ENCODE measurements at places on chromosomes 12 and 14.

- DNase-seq = peak; percentile 31
Measured at GRCh38 chr14:63276492-63277342, 42.0 kb downstream of the GPHB5 start.

DNA sequence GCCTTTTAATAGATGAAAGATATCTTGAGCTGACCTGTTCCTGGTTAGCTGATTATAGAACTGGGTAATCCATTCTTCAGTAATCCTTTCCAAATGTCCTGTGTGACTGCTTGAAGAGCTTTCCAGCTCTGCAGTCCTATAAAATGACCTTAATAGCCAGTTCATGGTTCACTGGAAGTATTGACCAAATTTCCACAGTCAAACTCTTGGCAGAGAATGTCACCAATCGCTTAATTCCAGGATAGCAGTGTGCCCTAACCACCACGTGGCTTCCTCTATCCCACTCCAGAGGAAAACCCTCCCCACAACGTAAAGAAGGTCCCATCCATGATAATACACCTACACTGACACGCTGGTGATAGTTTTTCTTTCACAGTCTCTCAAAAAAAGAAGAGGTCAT is 17.4 kb downstream of the PRKAB1 start:
- no peak for DNase-seq

DNA sequence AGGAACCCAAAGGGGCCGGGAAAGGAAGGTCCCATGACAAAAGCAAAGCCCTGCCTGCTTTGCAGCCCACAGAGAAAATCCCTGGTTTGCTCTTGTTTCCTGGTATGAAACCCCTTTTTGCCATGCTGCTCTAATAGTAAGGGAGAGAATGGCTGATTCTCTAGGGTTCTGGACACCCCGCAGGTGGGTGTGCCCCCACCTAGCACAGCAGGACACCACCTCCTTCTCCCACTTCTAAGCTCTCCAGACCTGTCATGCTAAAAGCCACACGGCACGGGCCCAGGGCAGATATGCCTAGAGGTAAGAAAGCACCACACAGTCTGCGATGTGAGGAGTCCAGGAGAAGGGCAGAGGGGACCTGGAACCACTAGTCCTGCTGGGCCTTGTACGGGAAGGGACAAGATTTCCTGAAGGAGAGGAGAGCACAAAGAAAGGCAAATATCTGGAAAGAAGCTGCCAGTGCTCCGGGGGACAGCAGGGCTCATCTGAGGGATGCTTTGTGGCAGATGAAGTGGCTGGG is 113.3 kb downstream of the BCL11B start:
- DNase-seq = no peak

GRCh38 chr12:71439613-71440344 is at the start of gene LGR5:
LGR5 (plus strand) TSS chr12:71439798; CDS start chr12:71440081, 283 bp downstream.
- DNase-seq = no peak

GRCh38 chr14:80356413-80356812 is 145.1 kb upstream of the DIO2 start:
- no peak for DNase-seq

- no peak for DNase-seq
Measured at GRCh38 chr12:125129179-125129571, 63.9 kb downstream of the AACS start.

GRCh38 chr12:68622250-68622649 is 11.6 kb downstream of the RAP1B start:
- DNase-seq = no peak

DNA sequence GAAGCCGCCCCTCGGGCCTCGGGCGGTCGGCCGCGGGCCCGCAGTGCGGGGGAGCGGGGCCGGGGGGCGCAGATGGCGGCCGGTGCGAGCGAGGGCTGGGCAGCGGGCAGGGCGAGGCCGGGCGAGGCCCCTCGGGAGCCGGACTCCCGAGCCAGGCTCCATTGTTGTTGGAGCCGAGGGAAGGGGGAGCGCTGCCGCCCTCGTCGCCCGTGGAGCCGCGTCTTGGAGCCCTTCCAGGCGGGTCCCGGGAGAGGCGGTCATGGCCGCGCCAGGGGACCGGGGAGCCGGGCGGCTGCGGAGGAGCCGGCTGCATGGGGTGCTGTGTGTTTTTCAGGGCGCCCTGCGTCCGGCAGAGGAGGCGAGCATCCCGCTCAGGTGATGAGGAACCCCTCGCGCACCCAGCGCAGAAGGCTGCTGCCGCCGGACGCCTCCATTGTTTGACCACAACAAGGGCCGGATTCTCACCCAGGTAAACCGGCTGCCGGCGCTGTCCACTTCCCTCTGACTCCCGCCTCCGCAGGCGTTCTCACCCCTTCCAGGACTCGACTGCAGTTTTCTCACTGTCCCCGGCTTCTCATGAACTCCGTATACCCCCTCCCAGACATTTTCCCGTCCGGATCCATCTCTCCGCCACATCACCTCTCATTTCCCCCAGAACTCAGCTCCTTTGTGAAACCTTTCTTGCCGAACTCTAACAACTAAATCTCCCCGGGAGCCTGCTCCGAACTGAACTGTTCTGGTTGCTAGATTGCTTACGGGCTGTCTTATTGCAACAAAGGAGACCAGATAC is 732 bp downstream of the ZNF664 start:
- DNase-seq = no peak

GRCh38 chr12:32569259-32569658 is 109.8 kb upstream of the DNM1L start:
- DNase-seq = no peak

GRCh38 chr12:53523131-53523530 is 15.8 kb upstream of the NPFF start:
- no peak for DNase-seq

GRCh38 chr12:116820064-116820656 is 61.1 kb downstream of the HRK start:
- DNase-seq = no peak

DNA sequence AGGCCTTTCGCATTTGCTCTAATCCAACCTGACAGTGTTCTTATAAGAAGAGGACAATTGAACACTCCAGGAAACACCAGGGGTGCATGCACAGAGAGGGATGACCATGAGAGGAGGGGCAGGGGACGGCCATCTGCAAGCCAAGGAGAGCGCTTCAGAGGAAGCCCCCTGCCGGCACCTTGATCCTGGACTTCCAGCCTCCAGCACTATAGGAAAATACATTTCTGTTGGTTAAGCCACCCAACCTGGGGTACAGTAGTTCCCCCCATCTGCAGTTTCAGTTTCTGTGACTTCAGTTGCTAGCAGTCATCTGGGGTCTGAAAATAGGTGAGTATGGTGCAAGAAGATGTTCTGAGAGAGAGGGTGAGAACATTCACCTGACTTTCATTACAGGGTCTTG is 64.7 kb downstream of the CLMN start:
- no peak for DNase-seq

- DNase-seq = no peak
Measured at GRCh38 chr12:93847517-93848474, 170.6 kb downstream of the CRADD start.

DNA sequence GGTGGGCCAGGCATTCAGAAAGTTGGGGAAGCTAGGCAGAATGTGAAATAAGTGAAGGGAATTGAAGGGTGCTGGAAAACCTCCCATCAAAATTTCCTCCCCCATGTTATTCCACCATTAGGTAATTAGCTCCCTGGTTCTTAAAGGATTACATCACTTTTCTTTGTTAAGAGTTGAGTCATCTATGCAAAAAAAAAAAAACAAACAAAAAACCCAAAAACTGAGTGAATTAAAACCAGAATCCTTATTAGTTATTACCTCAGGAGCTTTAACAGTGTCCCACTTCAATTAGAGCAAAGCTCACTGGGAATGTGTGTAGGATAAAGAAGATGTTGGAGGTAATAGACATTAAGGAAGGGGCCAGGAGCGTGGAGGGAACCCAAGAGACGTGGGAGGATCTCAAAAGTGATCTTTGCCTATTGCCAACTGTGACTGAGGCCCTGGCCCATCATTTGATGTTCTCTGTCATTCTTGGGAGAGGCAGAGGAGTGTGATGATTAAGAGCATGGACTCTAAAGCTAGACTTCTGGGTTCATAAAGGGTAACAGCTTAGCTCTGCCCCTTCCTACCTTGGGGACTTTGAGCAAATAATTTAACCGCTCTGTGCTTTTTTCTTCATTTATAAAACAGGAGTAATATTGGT is 364.7 kb downstream of the APAF1 start:
- no peak for DNase-seq

- no peak for DNase-seq
Measured at GRCh38 chr12:98296462-98297079, 218.8 kb upstream of the TMPO start.

- DNase-seq = no peak
Measured at GRCh38 chr12:67989184-67989920, at the start of gene IFNG-AS1. IFNG-AS1 (plus strand) TSS chr12:67989447.

DNA sequence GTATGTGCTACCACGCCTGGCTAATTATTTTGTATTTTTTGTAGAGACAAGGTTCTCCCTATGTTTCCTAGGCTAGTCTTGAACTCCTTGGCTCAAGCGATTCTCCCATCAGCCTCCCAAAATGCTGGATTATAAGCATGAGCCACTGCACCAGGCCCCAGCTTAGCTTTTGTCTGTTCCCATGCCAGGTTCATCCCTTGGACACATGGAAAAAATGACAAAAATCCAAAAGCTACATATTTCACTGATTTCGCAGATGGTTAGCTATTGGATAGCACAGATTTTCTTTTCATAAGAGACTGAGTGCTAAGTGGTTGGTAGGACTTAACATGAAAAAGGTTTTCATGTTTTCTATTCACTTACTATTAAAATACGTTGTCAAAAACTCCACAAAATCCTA is 286.6 kb upstream of the KITLG start:
- DNase-seq = no peak

DNA sequence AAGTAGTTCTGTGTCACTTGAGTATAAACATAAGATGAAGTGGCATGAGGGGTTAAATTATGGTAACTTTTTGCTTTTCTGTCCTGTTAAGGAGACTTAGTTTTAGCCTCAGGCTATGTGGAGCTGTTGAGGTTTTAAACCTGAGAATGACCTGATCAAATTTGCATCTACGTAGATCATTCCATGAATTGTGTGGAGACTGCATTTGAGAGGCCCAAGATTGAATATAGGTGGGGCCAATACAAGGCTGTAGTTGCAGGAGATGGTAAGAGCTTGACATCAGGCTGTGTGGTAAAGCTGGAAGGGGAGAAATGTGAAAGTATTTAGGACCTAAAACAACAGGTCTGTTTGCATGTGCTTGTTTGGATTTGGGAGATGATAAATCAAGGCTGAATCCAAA is 249.5 kb downstream of the SLC16A7 start:
- no peak for DNase-seq

- no peak for DNase-seq
Measured at GRCh38 chr12:121133838-121134237, 1.2 kb downstream of the P2RX7 start.

DNA sequence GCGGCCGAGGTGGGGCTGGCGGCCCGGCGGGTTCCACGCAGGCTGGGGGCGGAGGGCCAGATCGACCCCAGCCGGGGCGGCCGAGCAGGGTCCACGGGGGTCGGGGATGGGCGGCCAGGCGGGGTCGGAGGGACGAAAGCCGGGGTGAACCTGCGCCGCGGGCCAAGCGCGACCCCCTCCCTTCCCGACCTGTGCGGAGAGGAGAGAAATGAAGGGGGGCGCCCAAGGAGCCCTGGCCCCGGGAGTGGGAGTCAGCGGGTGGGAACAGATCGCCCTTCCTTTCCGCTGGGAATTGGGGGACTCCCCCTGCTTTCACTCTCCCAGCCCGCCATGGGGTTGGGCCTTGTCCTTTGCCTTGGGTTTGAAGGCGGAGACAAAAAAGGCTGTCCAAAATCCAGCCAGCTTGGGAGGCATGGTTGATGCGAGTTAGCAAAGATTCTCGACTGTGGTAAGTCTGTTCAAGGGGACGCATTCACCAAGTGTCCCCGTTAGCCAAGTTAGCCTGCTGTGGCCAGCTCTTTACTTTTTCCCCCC is 559 bp upstream of the CKAP4 start:
- DNase-seq = peak; percentile 48

GRCh38 chr12:24695657-24696329 is 253.1 kb downstream of the BCAT1 start:
- DNase-seq = no peak

- DNase-seq = no peak
Measured at GRCh38 chr12:101948365-101948764, 71.0 kb downstream of the DRAM1 start.

GRCh38 chr12:57241402-57242310 is 9.3 kb downstream of the STAC3 start:
- no peak for DNase-seq

GRCh38 chr12:82886671-82887340 is 200.1 kb downstream of the TMTC2 start:
- no peak for DNase-seq

DNA sequence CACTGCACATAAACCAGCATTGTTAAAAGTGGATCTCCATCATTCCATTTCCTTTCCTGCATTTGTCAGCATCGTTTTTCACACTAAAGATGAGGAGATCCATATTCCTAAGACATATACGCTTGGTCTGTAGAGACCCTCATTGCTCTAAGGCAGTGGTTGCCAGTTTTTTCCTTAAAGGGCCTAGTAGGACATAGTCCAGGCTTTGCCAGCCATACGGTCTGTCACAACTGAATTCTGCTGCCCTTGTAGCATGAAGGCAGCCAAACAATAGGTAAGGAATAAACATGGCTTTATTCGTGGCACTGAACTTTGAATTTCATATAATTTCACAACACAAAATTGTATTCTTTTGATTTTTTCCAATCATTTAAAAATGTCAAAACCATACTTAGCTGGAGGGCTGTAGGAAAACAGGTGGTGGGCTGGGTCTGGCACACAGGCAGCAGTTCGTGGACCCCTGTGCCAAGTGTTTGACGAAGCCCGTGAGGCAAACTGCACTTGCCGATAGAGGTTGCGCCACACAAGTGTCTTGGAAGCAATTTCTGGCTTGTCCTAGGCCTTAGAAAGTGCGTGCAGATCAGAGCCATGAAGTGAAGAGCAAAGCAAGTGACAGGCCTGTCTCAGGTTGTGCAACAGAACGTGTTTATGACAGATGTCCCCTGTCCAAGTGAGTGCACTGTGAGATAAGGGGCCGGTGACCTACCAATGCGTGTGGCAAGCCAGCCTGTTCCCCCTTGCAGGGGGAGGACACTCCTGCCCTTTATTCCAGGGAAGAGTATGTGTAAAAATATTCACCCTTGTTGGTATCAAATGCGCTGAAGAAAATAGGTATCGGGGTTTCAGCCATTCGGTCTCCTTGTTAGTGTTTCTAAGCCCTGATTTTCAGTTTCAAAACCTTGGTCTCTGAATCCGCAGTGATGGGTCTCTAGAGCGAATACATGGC is 916 bp upstream of the CHPT1 start:
- no peak for DNase-seq

GRCh38 chr12:116090516-116090915 is 187.0 kb downstream of the MED13L start:
- DNase-seq = no peak

- DNase-seq = no peak
Measured at GRCh38 chr14:74848768-74849167, 27.2 kb downstream of the PROX2 start.

DNA sequence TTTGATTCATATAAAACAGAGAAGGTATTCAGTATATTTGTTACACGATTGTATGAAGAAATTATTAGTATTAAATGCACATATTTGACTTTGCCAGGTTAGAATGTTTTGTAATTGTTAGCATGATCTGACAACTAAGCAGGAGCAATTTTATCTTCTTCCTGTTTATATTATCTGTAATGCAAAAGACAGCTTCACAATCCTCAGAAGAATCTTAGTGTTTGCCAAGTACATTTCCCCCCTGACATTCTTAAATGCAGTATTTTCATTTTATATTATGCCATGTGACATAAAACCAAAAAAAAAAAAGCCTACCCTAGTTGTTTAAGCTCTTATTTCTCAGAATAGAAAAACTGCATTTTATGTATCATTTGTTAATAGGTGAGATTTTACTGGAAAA is 469.4 kb downstream of the FOXG1 start:
- DNase-seq = no peak

- no peak for DNase-seq
Measured at GRCh38 chr12:32110942-32111341, 4.3 kb downstream of the BICD1 start.
